Smooth muscle cell of trachea (primary cell): ENCODE measurements at places on chromosomes 1 and 21. TPM values are rescaled to one million over a fixed set of nuclear protein-coding genes. Genes with fewer than 3 reads are reported as not detected.

The CA14 gene
- total RNA-seq = not detected in 2 replicates

The LENEP gene
- not detected in 2 replicates for total RNA-seq

The APH1A gene
- total RNA-seq = 97.3 and 105 TPM in 2 replicates

The ACTL8 gene
- 0.15 TPM in 1 of 2 replicates, not detected in the other for total RNA-seq
